Thoracic aorta (tissue), 2 donors: ENCODE measurements at places on chromosomes 11 and 22. TPM values are rescaled to one million over a fixed set of nuclear protein-coding genes. Genes with fewer than 3 reads are reported as not detected.

LRRC74B gene
- not detected for total RNA-seq

MOGAT2 gene
- total RNA-seq = not detected

ESAM gene
- total RNA-seq = 116 TPM

RAB3IL1 gene
- total RNA-seq = 45.4 TPM

C1QTNF6 gene
- total RNA-seq = 2.1 TPM

C22orf31 gene
- total RNA-seq = not detected

NRXN2 gene
- 40.3 TPM for total RNA-seq

TMEM132A gene
- total RNA-seq = 7.7 TPM

SYT9 gene
- total RNA-seq = not detected

TPBGL gene
- total RNA-seq = not detected

TRIM6 gene
- 3.0 TPM for total RNA-seq

TIGD3 gene
- not detected for total RNA-seq

GSTT2B gene
- total RNA-seq = not detected

NCAPD3 gene
- 7.4 TPM for total RNA-seq

DLAT gene
- 15.6 TPM for total RNA-seq

MEI1 gene
- 3.8 TPM for total RNA-seq

PKDREJ gene
- total RNA-seq = under 0.01 TPM

MUC5AC gene
- total RNA-seq = 45.9 TPM

SCO2 gene
- total RNA-seq = 3.5 TPM

C11orf21 gene
- total RNA-seq = 4.3 TPM

C11orf87 gene
- not detected for total RNA-seq

CNTN5 gene
- total RNA-seq = 4.2 TPM

NF2 gene
- total RNA-seq = 37.1 TPM

MAPK11 gene
- 5.8 TPM for total RNA-seq

ADM2 gene
- total RNA-seq = not detected

OR52A1 gene
- not detected for total RNA-seq

FGF19 gene
- total RNA-seq = not detected

RTN4RL2 gene
- not detected for total RNA-seq
